Fibroblast of skin of abdomen (primary cell): ENCODE measurements at places on chromosomes 2 and 18.

GRCh38 chr2:18487106-18487913 is 73.1 kb downstream of the RDH14 start:
- no peak for DNase-seq

DNA sequence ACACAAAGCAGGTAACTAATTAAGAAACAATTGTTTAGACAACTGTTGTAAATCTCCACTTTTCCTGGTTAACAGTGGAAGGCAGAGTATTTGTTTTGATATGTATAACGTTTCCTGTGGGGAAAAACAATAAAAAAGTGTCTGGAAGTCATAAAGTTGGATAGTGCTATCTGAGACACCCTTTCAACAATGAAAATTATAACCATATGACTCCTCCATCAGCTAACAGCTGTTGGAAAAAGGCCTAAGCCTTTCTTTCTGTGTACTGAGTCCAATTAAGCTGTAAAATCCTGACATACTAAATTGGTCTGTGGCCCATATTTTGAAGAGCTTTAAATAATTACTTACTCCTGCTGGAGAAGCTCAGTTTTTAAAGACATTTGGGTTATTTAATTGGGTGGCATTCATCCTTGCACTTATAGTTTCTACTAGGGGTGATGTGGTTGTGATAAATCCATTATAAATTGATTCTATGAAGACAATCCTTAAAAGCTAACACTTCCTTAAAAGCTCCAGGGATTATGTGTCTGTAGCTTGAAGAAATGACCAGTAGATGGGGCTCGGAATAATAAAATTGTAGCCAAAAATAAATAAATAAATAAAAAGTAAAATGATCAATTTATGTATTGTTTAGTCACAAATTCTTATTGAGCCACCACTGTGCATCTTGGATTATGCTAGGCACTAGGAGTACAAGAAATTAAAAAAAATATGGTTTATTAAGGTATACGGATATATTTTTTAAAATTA is 698.1 kb upstream of the NXPH2 start:
- peak; percentile 43 for DNase-seq

- DNase-seq = peak; percentile 21
Measured at GRCh38 chr2:212520340-212520739, 18.3 kb downstream of the ERBB4 start.

DNA sequence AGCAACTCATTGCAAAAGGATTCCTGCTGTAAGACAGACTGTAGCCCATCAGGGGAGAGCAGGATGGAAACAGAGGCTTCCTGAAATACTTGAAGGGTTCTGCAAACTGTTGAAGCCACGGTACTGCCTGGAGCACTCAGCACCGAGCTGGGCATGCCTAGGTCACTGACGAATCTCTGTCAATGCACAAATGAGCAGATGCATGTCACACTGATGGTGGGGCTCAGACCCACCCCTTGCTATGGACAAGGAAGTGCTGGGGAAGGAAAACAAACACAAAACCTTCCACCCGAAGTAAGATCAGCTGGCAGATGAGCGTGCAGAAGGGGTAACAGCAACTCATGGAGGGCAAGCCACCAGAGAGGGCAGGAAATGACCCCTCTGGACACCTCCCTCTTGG is 136.7 kb downstream of the BCL2 start:
- no peak for DNase-seq

DNA sequence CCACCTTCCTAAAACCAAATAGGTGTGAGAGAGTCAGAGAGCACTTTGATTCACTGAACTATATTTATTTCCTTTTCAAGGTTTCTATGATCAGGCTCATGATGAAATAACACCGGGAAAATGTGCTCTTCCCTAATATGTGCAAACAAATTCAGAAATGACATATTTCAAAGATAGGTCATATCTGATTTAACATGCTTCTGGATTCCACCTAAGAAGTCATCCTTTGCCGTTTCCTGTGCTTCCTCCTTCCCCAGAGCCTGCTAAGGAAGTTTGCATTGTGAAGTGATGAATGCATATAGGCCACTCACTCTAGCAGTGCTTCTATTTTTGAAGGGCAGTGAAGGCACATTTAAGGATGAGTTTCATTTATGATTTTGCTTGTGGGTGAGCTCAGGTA is 327.6 kb downstream of the TDRD15 start:
- peak; percentile 12 for DNase-seq

DNA sequence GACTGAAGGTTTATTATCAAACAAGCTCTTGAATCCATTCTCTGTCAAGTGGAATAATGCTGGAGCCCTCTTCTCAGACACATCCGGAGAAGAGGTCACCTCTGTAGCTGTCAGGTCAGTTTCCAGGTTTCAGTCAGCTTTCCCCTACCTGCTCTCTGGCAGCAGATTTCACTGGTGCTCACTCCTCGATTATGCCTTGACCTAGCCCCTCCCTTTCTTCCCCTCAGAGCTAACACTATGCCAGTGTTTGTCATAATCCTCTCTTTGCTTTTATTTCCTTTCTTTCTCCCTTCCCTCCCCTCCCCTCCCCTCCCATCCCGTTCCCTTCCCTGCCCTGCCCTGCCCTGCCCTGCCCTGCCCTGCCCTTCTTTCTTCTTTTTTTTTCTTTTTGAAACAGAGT is 22.5 kb upstream of the PLEKHM3 start:
- DNase-seq = no peak

GRCh38 chr2:234292962-234293243 is 204.0 kb downstream of the ARL4C start:
- DNase-seq = no peak

- DNase-seq = no peak
Measured at GRCh38 chr2:173386738-173387065, 32.0 kb downstream of the CDCA7 start.

- DNase-seq = peak; percentile 34
Measured at GRCh38 chr2:172734711-172735581, 699 bp upstream of the RAPGEF4 start.

DNA sequence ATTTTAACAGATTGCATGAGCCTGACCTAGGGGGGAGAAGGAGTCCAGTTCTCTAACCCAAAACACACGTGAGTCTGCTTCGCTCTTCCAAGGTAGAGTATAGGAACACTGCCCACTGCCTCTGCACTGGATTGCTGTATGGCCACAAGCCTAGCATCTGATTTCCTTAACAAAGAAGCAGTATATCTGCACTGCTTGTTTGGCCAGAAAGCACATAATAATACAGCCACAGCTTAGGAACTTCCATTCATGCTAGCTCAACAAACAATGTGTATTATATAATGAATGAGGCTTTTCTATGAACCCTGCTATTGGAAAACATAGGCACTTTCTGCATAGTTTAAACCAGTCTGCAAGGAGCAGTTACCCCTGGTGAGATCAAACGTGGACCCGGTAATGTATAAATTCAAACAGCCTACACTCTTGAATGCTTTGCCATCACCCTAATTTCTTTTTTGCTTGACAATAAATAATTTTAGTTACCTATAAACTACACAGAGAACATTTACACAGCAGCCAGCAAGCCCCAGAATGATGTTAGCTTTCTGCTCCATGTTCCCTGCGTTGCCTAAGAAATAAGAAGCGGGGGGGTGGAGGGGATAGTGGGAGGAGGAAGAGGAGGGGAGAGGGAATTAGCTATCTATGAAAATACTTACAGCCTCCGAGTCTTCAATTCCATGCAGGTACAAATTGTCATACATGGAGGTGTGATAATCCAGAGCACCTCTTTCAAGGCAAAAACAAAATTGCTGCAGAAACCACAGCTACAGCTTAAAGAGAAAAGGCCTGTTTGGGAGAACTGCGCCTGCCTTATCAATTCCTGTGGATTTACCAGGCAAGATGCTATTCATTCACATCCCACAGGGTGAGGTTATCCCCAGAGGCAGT is 125.6 kb downstream of the CACNB4 start:
- DNase-seq = no peak

DNA sequence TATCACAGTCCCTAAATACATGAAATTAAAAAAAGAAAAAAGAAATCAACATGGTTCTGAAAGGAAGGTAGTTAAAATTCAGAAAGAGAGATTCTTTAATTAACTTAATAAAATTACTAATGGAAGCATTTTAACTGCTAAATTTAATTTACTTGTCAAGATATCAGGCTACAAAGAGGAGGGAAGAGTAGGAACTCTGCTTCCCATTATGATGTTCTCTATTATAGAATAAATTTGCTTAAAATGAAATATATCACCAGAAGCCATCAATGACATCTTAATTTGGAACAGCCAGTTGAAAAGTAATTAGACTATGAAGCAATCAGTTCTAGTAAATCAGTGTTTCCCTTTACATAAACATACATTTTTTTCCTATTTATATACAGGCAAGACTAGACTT is 611.8 kb upstream of the FANCL start:
- no peak for DNase-seq

- DNase-seq = no peak
Measured at GRCh38 chr18:46360866-46361265, 256.7 kb downstream of the HAUS1 start.

DNA sequence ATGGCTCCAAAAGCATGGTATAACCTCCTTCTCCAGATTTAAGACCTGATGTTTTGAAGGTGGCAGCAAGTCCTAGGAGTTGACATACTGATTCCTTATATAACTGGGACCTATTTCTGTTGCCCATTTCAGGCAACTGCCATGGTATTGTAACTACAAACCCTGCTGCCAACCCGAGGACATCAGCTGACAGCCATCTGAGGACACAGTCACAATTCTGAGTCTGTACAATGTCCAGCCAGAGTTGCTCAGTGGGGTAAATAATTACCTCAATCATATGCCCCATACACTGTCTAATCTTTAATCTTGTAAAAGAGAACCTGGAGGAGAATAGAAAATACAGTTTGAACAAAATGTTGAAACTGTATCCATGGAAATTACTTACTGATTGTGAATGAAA is 8.7 kb upstream of the GAREM2 start:
- DNase-seq = no peak

DNA sequence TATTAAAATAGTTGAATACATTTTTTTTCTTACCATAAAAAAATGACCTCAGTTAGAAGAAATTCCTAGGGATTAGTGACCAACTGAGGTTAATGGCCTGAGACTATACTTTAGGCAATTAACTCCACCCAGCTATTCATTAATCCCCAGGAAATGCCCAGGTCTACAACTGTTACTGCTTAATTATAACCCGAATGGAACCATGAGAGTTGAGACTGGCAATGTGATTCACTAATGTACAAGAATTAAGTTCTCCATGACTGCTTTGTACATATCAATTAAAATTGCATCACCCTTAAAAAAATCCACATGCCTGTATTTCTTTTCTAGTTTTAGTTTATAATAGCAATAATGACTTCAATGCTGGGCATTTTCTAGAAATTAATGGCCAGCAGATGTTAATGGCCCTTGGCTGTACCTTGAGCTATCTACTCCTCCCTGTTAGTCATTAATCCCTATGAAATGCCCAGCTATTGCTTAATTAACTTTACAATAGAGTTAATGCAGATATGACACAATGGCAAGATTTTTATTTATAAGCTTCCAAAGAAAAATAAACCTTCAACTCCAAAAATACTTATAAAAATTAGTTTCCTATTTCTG is 44.1 kb downstream of the ERBB4 start:
- peak; percentile 0 for DNase-seq

GRCh38 chr2:148519013-148519412 is 125.5 kb upstream of the EPC2 start:
- DNase-seq = no peak

DNA sequence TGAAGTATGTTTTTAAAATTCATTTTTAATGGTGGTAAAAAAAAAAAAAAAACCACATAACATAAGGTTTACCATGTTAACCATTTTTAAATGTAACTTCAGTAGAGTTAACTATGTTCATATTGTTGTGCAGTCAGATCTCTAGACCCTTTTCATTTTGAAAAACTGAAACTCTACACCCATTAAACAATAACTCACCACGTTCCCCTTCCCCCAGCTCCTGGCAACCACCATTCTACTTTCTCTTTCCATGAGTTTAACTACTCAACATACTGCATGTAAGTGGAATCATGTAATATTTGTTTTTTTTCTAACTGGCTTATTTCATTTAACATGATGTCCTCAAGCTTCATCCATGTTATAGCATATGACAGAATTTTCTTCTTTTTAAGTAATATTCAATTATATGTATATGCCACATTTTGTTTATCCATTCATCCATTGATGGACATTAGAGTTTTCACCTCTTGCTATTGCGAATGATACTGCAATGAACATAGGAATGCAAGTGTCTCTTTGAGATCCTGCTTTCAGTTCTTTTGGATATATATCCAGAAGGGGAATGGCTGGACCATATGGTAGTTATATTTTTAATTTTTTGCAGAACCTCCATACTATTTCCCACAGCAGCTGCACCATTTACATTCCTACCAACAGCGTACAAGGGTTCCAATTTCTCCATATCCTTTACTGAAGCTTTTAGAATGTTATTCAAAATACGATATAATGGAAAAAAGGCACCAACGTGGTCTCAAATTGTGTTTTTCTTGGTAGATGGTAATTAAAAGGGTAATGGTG is 91.0 kb downstream of the SPTBN1 start:
- no peak for DNase-seq

DNA sequence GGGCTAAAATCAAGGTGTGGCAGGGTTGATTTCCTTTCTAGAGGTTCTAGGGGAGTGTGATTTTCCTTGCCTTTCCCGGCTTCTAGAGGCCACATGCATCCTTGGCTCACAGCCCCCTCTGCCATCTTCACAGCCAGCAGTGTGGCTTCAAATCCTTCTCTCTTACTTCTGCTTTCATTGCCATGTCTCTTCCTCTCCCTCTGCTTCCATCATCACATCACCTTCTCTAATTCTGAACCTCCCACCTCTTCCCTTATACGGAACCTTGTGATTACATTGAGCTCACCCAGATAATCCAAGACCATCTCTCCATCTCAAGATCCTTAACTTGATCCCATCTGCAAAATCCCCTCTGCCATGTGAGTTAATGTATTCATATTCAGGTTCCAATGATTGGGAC is 56.2 kb upstream of the RMDN2 start:
- no peak for DNase-seq

DNA sequence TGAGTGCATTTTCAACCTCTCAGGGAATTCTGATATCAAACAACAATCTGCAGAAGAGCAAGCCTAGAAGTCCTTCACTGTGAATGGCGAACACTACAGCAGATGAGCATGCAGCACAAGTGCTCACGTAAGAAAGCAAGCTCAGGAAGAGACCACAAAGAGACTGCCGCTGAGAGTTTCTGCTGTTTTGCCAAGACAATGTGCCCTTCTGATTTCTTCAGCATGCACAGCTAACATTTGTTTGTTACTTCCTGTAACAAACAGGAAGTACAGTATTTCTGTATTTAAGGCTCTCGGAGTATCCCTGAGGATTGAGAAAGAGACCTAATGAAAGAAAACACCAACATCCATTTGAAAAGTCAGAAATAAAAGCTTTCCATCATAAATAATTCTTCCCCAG is 45.9 kb downstream of the MBOAT2 start:
- DNase-seq = no peak

- DNase-seq = peak; percentile 98
Measured at GRCh38 chr2:109125593-109126500, 3.2 kb upstream of the SH3RF3 start.

DNA sequence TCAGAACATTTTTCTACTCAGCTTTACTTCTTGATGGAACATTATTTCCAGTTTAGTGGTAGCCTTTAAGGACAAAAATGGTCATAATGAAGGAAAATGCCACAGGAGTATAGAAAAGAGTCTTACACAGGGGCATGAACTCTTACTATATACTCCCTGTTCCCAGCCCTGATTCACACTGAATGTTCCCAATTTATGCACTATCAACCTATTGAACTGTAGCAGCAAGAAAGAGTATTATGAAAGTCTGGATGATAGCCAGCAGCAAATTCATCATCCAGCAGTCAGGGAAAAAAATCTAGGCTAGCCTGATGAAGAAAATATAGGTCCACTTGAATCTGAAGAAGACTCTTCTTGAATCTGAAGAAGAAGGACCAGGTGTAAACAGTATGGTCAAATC is 1170.3 kb upstream of the CHAC2 start:
- no peak for DNase-seq

GRCh38 chr2:127705391-127706065 is 4.2 kb downstream of the SFT2D3 start:
- DNase-seq = no peak
